Islet precursor cell (in vitro differentiated cells): ENCODE measurements at places on chromosomes 1 and 21.
A peak's percentile ranks its signal among the peaks of the same experiment; 100 is the strongest.

GRCh38 chr1:192795916-192796618, 12.8 kb upstream of the RGS2 start:
- no peak for DNase-seq

DNA sequence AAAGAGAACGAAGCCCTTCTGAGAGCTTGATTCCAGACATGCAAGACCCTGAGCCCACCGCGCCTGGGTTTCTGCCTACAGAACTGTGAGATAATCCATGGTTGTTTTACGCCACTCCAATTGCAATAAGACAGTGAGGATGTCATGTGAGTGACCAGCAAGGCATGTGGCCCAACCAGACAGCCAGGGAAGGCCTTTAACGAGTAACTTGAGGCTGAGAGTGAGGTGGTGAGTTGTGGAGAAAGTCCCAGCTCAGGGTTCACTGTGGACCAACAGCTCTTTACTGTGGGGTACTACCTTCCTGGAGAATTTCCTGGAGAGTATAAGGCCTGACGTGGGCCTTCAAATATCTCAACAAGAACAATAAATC, 153.9 kb downstream of the ETS2 start:
- no peak for DNase-seq

- DNase-seq, result no peak
Measured at GRCh38 chr1:54866801-54867716, 19.9 kb downstream of the DHCR24 start.

- no peak for DNase-seq
Measured at GRCh38 chr1:7574121-7575040, 196.7 kb upstream of the VAMP3 start.

GRCh38 chr21:28588997-28589396, 403.7 kb downstream of the LTN1 start:
- DNase-seq, result no peak

DNA sequence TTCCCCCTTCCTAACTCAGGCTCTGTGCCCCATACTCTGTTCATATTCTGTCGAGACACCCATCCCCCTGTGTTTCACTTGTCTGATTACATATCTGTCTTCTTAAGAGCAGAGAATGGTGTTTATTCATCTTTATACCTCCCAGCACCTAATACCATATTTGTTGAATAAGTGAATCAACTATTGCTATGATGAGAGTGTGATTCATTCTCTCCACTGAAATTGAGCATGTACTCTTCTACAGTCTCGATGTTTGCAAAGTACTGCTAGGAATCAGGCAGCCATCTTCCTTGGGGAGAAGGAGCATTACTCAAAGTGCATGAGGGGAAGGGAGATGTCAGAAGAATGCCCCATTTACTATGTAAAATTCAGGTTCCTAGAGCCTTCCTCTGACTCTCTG, 27.0 kb downstream of the TBX15 start:
- no peak for DNase-seq

DNA sequence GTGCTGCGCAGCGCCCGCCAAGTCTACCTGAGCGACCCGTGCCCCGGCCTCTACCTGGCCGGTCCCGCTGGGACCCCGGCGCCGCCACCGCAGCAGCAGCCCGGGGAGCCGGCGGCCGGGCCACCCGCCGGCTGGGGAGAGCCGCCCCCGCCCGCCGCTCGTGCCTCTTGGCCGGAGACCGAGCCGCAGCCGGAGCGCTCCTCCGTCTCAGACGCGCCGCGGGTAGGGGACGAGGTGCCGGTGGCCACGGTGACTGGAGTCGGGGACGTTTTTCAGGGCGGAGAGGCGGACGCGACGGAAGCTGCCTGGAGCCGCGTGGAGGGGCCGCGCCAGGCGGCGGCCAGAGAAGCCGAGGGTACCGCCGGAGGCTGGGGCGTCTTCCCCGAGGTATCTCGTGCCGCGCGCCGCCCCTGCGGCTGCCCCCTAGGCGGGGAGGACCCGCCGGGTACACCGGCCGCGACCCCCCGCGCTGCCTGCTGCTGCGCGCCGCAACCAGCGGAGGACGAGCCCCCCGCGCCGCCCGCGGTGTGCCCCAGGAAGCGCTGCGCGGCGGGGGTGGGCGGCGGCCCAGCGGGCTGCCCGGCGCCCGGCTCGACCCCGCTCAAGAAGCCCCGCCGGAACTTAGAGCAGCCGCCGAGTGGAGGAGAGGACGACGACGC, 646 bp downstream of the IER5 start:
- DNase-seq, result no peak

DNA sequence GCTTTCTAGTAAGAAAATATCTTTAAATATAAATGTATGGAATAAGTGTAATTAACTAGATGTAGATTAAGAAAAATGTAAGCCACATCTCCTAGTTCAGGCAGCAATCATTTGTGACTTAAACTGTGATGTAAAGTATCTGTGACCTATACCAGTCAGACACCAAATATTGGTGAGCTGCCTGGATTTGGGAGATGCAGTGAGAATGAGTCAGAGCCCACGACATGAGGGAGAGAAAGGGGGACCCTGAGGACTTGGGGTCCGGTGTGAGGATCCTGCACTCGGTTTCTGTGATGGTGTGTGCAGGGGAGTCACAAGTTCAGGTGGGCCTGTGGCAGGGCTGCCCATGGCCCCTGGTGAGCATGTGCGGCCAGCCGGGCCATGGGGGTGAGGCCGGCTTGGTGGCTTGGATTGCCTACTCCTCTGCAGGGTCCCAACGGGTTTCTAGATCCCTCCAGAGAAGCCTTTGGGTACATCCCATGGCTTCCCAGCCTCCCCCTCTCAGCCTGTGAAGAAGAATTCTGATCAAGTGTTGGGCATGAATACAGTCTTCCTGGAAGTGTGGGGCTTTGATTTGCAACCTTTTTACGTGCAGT, 19.0 kb upstream of the ABCG1 start:
- DNase-seq, result no peak

DNA sequence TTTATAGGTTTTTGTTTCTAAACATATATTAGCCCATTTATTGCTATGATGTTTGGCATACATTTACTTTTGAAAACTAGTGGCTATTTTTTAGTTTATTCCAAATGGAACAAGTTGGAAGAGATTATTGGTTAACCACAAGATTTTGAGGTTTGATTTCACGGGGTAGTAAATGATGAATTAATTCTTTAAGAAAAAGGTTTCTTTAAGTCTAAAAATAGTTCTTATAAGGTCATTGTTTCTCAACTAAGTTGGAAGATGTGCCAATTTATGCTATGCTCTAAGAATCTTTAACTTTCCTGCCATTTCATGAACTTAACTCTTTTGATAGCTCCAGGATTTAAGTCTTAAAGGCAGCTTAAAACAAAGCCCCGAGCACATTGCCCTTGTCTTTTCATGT, 183.8 kb downstream of the LMO4 start:
- DNase-seq, result no peak

GRCh38 chr1:31216016-31216415, 23.7 kb downstream of the NKAIN1 start:
- DNase-seq, result peak; percentile 89

- no peak for DNase-seq
Measured at GRCh38 chr1:35923791-35924221, 7.1 kb upstream of the AGO3 start.

DNA sequence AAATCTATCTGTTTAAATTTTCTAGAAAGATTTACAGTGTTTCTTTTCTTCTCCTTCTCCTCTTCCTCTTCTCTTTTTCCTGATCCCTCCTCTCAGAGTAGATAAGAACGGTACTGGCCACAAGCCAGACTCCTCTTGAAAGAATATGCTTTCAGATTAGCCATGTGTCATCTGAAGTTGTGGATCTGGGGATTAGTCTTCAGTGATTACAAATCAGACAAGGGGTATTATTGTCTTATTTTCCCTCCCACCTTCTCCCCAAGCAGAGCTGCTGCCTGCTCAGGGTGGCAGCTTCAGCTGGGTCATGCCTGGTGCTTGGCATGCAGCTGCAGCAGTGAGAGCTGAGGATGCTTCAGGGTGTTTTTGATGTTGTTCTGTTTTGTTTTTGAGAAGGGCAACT, 42.7 kb downstream of the SGIP1 start:
- DNase-seq, result peak; percentile 54

- DNase-seq, result no peak
Measured at GRCh38 chr1:222652676-222653075, 34.8 kb downstream of the MIA3 start.

- DNase-seq, result no peak
Measured at GRCh38 chr21:39519835-39520234, 68.1 kb downstream of the SH3BGR start.

DNA sequence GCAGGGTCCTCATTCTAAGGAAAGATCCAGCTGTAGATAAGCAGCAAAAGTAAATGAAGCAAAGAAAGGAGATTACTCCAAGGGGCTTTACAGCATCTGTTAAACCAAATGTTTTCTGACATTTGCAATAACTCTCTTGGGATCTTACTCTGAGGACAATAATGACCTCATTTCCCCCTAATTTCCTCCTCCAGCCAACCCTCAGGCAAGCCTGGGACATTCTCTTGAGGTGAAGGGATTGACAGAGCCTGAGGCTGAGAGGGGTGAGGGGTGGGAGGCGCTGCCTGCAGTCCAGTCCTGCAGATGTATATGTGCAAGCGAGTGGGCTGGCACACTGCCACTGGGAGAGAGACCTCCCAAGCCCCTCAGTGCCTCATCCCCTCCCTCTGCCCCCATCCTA, 40.5 kb upstream of the NEK2 start:
- DNase-seq, result no peak

DNA sequence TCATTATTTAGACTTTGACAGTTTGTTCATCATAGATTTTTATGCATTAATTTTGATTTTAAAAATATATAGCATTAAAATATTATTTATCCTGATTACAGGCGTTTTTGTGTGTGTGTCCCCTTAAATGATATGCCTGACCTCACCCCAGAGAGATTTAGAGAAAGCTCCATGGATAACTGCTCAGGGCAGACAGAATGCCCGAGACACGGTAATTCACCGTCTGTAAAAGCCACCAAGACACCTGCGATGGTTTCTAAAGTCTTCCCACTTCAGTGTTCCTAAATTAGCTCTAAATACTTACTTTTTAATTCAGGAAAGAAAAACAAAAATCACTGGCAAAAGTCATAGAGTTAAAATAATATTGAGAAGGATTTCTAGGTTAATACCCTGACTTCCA, 350.6 kb upstream of the RUNX1 start:
- no peak for DNase-seq

- no peak for DNase-seq
Measured at GRCh38 chr1:5986018-5986417, 6.2 kb downstream of the NPHP4 start.

DNA sequence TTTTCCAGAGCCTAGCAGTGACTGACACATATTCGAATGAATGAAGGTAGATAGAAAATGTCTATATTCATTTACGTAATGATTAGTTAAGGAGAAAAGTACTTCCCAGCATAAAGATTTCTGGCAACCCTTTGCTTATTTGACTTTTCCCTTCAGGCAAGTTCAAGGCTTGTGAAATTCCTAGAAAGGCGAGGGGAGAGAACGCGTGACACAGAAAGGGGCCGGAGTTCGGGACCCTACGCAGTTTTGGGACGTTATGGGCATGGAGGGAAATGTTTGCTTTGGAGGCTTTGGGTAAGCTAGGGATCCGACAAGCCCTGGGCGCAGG, 472 bp upstream of the USP25 start:
- no peak for DNase-seq

- DNase-seq, result peak; percentile 53
Measured at GRCh38 chr21:44764319-44765230, 37.0 kb downstream of the UBE2G2 start.

DNA sequence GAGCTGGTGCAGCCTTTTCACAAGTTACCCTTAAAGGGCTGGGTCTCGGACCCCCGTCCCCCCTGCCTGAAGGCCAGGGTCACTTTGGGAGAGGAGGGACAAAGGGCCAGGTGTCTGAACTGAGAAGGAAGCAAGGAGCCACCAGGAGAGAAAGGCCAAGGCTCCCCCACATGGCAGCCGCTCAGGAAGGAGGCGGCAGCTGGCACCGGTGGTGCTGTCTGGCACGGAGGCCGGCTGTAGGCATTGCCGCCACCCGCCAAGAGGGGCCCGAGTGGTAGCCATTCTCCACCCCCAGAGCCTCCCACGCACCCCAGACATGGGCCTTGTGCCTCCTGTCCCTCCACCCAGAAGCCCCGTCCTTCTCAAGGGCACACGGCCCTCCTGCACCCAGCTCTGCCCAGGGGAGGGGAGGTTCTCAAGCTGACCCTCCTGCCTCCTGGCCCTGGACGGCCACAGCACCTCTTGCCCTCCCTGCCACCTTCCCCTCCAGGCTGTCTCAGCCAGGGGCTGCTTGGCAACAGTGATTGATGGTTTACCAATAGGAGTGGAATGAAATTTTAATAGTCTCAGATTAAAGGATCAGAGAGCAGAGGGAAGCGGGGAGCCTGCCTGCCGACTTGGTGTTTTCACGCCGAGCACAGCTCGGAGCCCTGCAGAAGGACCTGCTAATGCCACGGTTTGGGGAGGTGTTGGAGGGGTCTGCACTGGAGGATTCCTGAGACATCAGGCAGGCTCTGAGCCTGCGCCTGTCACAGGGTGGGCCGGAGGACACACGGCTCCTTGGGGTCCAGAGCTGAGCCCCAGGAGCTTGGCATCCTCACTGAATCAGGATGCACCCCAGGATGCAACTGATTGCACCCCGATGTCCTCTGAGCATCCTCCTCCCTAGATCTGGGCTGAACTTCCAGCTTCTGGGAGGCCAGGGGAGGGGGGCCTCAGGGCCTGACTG, 211.9 kb upstream of the VAMP3 start:
- no peak for DNase-seq

DNA sequence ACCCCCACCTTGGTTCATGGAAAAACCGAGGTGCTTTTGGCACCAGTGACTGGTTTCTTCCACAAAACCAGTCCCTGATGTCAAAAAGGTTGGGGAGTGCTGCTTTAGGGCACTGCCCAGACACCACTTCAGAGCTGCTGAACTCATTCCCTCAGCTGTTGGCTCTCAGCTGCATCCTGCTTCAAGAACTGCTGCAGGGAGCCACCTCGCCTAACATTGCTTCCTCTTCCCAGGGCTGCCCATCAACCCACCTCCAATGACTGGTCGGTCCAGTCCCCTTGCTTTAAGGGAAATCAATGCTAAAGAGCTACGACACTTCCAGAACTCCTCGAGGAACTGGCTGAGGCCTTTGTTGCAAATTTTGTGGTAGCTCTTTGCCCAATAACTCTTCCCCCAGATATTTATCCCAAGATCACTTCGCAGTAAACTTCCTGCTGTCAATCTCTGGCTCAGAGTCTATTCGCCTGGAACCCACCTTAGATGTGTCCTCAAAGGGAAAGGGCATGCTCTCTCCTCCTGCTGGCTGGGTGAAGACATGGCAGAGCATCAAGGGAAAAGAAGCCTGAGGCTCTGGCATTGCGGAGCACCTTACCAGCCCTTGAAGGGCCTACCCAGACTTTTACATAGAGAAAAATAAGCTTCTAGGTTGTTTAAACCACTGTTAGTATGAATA, 29.0 kb downstream of the C1orf52 start:
- peak; percentile 67 for DNase-seq

DNA sequence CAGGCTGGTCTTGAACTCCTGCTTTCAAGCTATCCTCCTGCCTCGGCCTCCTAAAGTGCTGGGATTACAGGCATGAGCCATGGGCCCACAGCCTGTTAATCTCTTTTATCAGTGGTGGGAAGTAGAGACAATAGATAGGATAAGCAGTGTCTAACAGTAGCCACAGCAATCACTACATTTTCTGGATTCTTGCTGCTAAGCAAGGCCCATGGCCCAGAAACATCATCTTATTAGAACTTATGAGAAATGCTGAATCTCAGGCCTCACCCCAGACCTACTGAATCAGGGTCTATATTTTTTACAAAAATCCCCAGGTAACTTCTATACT, 29.7 kb downstream of the IGFN1 start:
- DNase-seq, result peak; percentile 26

GRCh38 chr1:59673573-59674450, 140.9 kb upstream of the HOOK1 start:
- DNase-seq, result peak; percentile 77

GRCh38 chr1:228318823-228319241, 87.8 kb downstream of the TRIM11 start:
- peak; percentile 45 for DNase-seq

- no peak for DNase-seq
Measured at GRCh38 chr1:24118410-24119242, 6.7 kb upstream of the MYOM3 start.
